ENCODE measurements at places on chromosomes 2 and 18. TPM values are rescaled to one million over a fixed set of nuclear protein-coding genes. Genes with fewer than 3 reads are reported as not detected.

MEMO1 gene
- polyA plus RNA-seq = 43.7 TPM

RFTN2 gene
- polyA plus RNA-seq = 2.2 TPM

C2orf72 gene
- not detected for polyA plus RNA-seq

CYP20A1 gene
- polyA plus RNA-seq = 54.7 TPM
